Left ventricle myocardium inferior (tissue), 1 donor: ENCODE measurements at places on chromosomes 2 and 18. TPM values are rescaled to one million over a fixed set of nuclear protein-coding genes. Genes with fewer than 3 reads are reported as not detected.

Gene SLC30A3
- 5.9 TPM for total RNA-seq

Gene EHD3
- 29.7 TPM for total RNA-seq

Gene LCT
- not detected for total RNA-seq

Gene ARHGAP28
- total RNA-seq, result 1.5 TPM

Gene BMP10
- total RNA-seq, result 0.19 TPM

Gene CAPN14
- total RNA-seq, result 0.27 TPM

Gene STRN
- 55.2 TPM for total RNA-seq

Gene WDR35
- 4.8 TPM for total RNA-seq

Gene HJURP
- total RNA-seq, result 0.36 TPM

Gene CCDC68
- total RNA-seq, result 5.1 TPM

Gene TSPYL6
- 0.08 TPM for total RNA-seq

Gene LAMA3
- 3.5 TPM for total RNA-seq

Gene MAP3K19
- total RNA-seq, result not detected

Gene MATN3
- total RNA-seq, result 0.22 TPM

Gene GPR75
- 0.82 TPM for total RNA-seq

Gene DUSP19
- 11.4 TPM for total RNA-seq

Gene DSG1
- total RNA-seq, result 1.3 TPM

Gene EMX1
- not detected for total RNA-seq

Gene GRB14
- 39.3 TPM for total RNA-seq

Gene DCC
- not detected for total RNA-seq

Gene SSB
- 54.8 TPM for total RNA-seq

Gene HNMT
- total RNA-seq, result 11.7 TPM

Gene CRYGC
- total RNA-seq, result not detected
